Lung (tissue), 17 donors: ENCODE measurements at places on chromosomes 16 and 17. TPM values are rescaled to one million over a fixed set of nuclear protein-coding genes. Genes with fewer than 3 reads are reported as not detected.

The KRT28 gene
- not detected for total RNA-seq

The MT1H gene
- total RNA-seq, result not detected

The PRKCB gene
- total RNA-seq, result 46.4 TPM

The CLEC19A gene
- not detected for total RNA-seq

The FBXW10 gene
- total RNA-seq, result 0.58 TPM

The TBC1D3I gene
- total RNA-seq, result not detected

The ZDHHC1 gene
- total RNA-seq, result 14.9 TPM

The MRC2 gene
- total RNA-seq, result 78.8 TPM

The MFAP4 gene
- 108 TPM for total RNA-seq

The GINS2 gene
- 3.1 TPM for total RNA-seq

The KRTAP16-1 gene
- total RNA-seq, result not detected

The CX3CL1 gene
- 22.8 TPM for total RNA-seq

The ACSM5 gene
- 1.4 TPM for total RNA-seq

The DPEP2NB gene
- total RNA-seq, result not detected

The HS3ST3B1 gene
- 6.5 TPM for total RNA-seq

The NPW gene
- 1.3 TPM for total RNA-seq

The CD300A gene
- total RNA-seq, result 12.9 TPM

The USP43 gene
- 5.3 TPM for total RNA-seq

The ITGAL gene
- 14.4 TPM for total RNA-seq

The SLC4A1 gene
- total RNA-seq, result 40.9 TPM

The PRM3 gene
- not detected for total RNA-seq

The NPIPB9 gene
- total RNA-seq, result 2.8 TPM

The MATCAP1 gene
- total RNA-seq, result 33.1 TPM

The HYDIN gene
- 35.0 TPM for total RNA-seq

The ZC3H18 gene
- total RNA-seq, result 21.2 TPM

The TBC1D3 gene
- not detected for total RNA-seq

The AANAT gene
- not detected for total RNA-seq

The MLKL gene
- total RNA-seq, result 13.1 TPM

The TBX2 gene
- total RNA-seq, result 155 TPM

The TNFSF12 gene
- total RNA-seq, result 15.1 TPM

The PRSS36 gene
- 4.2 TPM for total RNA-seq

The GNAO1 gene
- total RNA-seq, result 1.0 TPM

The ACSM3 gene
- total RNA-seq, result 23.0 TPM

The HID1 gene
- total RNA-seq, result 34.8 TPM

The TRIM25 gene
- 36.2 TPM for total RNA-seq
